Glutamatergic neuron (in vitro differentiated cells): ENCODE measurements at places on chromosomes 2 and 18. TPM values are rescaled to one million over a fixed set of nuclear protein-coding genes. Genes with fewer than 3 reads are reported as not detected.
A peak's percentile ranks its signal among the peaks of the same experiment; 100 is the strongest.

Gene IKZF2
- 1.8 TPM for total RNA-seq

DNA sequence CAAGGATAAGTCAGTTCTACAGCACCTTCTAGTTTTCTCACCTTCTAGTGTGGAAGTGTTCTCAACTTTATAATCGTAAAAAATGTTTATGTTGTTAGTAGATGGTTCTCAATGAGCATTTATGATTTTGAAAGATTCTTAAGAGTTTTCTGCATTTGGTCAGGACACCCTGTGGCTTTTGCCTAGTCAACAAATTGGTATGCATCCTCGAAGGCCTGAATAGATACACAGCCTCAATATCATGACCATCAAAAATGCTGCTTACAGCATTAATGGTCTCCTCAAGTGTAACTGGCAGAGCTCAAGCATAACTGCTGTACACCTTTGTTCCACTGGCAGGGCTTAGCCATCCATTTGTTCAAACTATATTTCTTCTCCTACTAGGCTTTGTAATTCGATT is 96.7 kb downstream of the CRACDL start:
- DNase-seq, result no peak
- peaks cover 27% of the 10 kb centered on the region for H3K4me1 ChIP-seq
- H3K4me3 ChIP-seq, result no peak overlapping the region
- H3K27me3 ChIP-seq, result peaks cover 2% of the 10 kb centered on the region

Gene MLPH
- total RNA-seq, result 4.3 TPM

DNA sequence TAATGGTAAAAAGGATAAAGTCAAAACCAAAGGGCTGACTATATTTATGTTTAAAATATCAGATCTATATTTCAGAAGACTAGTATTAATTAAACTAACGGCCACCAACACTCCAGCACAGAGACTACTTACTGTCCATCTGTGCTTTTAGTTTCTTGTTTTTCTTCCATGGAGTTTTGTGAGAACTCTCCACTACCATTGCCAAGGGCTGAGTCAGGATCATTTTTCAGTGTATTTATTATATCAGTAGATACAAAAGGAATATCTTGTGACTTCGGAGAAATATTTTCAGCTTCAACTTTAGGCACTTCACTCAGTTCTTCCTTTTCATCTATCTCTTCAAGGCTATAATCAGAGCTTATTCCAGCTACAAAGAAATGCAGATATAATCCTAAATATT is 79.1 kb upstream of the GRB14 start:
- no peaks in the 10 kb centered on the region for H3K36me3 ChIP-seq
- peaks cover 4% of the 10 kb centered on the region for H3K4me1 ChIP-seq
- no peak overlapping the region for H3K4me3 ChIP-seq
- no peak for DNase-seq

Gene IL36B
- not detected for total RNA-seq

- H3K4me3 ChIP-seq, result no peak overlapping the region
- H3K27me3 ChIP-seq, result peaks cover 7% of the 10 kb centered on the region
- no peak overlapping the region for H3K27ac ChIP-seq
- peaks cover 12% of the 10 kb centered on the region for H3K36me3 ChIP-seq
- H3K4me1 ChIP-seq, result peaks cover 26% of the 10 kb centered on the region
- peak; percentile 61 for DNase-seq
Measured at GRCh38 chr18:76658627-76659026, 163.6 kb upstream of the ZNF516 start.

Gene ACKR3
- 1.2 TPM for total RNA-seq

Gene PROKR1
- 0.83 TPM for total RNA-seq

DNA sequence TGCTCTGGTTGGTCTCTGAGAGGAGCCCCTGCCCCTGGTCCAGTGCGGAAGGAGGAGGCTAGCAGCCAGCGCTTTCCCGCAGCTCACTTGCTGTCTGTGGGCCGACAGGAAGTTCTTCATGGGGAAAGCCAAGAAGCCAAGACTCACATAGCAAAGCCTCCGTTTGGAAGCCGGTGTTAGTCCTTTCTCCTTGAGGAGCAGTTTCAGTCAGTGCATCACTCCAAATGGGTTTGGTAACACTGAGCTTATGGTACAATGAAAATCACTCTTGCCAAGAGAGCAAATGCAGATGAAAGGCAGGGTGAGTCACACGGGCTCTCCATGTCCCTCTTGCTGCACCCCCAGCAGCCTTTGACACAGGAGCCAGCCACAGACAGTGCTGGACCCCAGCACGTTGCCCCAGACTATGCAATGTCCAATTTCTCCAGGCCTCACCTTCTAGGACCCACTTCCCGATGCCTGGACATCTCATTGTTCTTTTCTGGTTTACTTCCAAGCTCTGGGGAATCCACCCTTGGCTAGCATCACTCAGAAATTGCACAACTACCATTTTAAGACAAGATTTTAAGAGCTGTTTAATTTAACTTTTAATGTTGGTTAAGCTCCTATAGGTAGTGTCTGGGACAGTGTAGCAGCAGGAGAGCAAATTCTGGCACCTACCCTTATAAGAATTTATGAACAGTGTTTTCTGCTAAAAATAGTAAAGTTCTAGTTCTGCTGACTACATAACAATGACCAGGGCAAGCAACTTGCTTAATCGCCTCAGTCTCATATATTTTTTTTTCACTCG is 174.9 kb downstream of the ASB1 start:
- peaks cover 3% of the 10 kb centered on the region for H3K27me3 ChIP-seq
- no peak overlapping the region for H3K27ac ChIP-seq
- no peak overlapping the region for H3K4me3 ChIP-seq
- no peak for DNase-seq
- H3K4me1 ChIP-seq, result no peaks in the 10 kb centered on the region
- H3K36me3 ChIP-seq, result peaks cover 4% of the 10 kb centered on the region

Gene ZNF513
- 30.2 TPM for total RNA-seq

Gene NGEF
- total RNA-seq, result 7.2 TPM

Gene FAM136A
- 17.3 TPM for total RNA-seq

DNA sequence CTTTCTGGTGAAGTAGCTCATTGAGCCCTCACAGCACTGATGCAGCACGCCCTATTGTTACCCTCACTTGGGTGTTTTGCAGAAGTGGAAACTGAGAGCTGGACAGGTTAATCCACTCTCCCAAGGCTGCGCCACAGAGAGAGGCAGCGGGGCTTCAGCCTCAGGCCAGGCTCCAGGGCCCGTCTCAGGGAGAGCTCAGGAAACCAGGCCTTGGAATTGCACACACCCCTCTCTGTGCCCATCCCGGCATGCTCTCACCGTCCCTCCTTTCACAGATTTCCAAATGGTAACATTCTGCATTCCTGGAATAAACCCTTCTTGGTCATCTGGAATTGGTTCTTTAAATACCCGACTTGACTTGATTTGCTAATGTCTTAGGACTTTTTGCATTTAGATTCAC is 51.5 kb downstream of the TWIST2 start:
- no peaks in the 10 kb centered on the region for H3K27me3 ChIP-seq
- no peak for DNase-seq
- no peak overlapping the region for H3K27ac ChIP-seq
- H3K36me3 ChIP-seq, result no peaks in the 10 kb centered on the region
- peaks cover 1% of the 10 kb centered on the region for H3K4me1 ChIP-seq

- H3K36me3 ChIP-seq, result no peaks in the 10 kb centered on the region
- peaks cover 12% of the 10 kb centered on the region for H3K4me1 ChIP-seq
- no peaks in the 10 kb centered on the region for H3K27me3 ChIP-seq
- no peak overlapping the region for H3K27ac ChIP-seq
- no peak for DNase-seq
- H3K4me3 ChIP-seq, result no peak overlapping the region
Measured at GRCh38 chr2:9782197-9782719, 61.0 kb upstream of the TAF1B start.

GRCh38 chr2:119546447-119546767 is 2.2 kb downstream of the CFAP221 start:
- H3K4me3 ChIP-seq, result no peak overlapping the region
- no peak overlapping the region for H3K27ac ChIP-seq
- peaks cover 5% of the 10 kb centered on the region for H3K4me1 ChIP-seq
- no peaks in the 10 kb centered on the region for H3K36me3 ChIP-seq

- no peak for DNase-seq
- no peak overlapping the region for H3K27ac ChIP-seq
- H3K4me1 ChIP-seq, result no peaks in the 10 kb centered on the region
- H3K36me3 ChIP-seq, result no peaks in the 10 kb centered on the region
- no peaks in the 10 kb centered on the region for H3K27me3 ChIP-seq
Measured at GRCh38 chr18:22210311-22210754, 40.9 kb downstream of the GATA6 start.

GRCh38 chr2:381181-381580 is 93.3 kb upstream of the ALKAL2 start:
- H3K4me1 ChIP-seq, result peaks cover 6% of the 10 kb centered on the region
- DNase-seq, result no peak
- peaks cover 1% of the 10 kb centered on the region for H3K27me3 ChIP-seq
- no peak overlapping the region for H3K27ac ChIP-seq
- peaks cover 15% of the 10 kb centered on the region for H3K36me3 ChIP-seq

GRCh38 chr2:54891909-54892308 is 158.3 kb downstream of the RTN4 start:
- H3K4me3 ChIP-seq, result no peak overlapping the region
- no peaks in the 10 kb centered on the region for H3K27me3 ChIP-seq
- H3K36me3 ChIP-seq, result no peaks in the 10 kb centered on the region
- no peak overlapping the region for H3K27ac ChIP-seq
- no peaks in the 10 kb centered on the region for H3K4me1 ChIP-seq

- H3K4me3 ChIP-seq, result no peak overlapping the region
- peaks cover 4% of the 10 kb centered on the region for H3K4me1 ChIP-seq
- no peak overlapping the region for H3K27ac ChIP-seq
- no peak for DNase-seq
Measured at GRCh38 chr2:189165656-189166380, 13.7 kb downstream of the COL5A2 start.

DNA sequence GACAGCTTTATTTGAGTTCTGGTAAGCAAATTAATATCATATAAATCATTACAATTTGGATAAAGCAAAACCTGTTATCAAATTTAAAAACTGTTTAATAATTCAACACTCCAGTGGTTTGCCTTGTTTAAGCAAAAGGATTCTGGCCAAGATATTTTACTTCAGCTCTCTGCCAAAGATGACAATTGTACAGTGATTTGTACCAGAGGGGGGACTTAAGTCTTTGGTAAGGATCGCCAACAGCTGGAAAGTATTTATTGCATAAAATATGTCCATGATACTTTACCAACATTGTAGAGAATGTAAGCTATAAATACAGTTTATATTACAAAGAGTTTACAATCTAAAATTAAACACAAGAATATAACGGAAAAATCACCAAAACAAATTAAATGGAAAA is 13.8 kb downstream of the PREPL start:
- no peak overlapping the region for H3K27ac ChIP-seq
- no peak overlapping the region for H3K4me3 ChIP-seq
- H3K4me1 ChIP-seq, result no peaks in the 10 kb centered on the region
- no peaks in the 10 kb centered on the region for H3K27me3 ChIP-seq
